ENCODE measurements at places on chromosomes 11 and 22.

GRCh38 chr11:72223615-72224563, 678 bp upstream of the INPPL1 start:
- peak; percentile 30 for DNase-seq

DNA sequence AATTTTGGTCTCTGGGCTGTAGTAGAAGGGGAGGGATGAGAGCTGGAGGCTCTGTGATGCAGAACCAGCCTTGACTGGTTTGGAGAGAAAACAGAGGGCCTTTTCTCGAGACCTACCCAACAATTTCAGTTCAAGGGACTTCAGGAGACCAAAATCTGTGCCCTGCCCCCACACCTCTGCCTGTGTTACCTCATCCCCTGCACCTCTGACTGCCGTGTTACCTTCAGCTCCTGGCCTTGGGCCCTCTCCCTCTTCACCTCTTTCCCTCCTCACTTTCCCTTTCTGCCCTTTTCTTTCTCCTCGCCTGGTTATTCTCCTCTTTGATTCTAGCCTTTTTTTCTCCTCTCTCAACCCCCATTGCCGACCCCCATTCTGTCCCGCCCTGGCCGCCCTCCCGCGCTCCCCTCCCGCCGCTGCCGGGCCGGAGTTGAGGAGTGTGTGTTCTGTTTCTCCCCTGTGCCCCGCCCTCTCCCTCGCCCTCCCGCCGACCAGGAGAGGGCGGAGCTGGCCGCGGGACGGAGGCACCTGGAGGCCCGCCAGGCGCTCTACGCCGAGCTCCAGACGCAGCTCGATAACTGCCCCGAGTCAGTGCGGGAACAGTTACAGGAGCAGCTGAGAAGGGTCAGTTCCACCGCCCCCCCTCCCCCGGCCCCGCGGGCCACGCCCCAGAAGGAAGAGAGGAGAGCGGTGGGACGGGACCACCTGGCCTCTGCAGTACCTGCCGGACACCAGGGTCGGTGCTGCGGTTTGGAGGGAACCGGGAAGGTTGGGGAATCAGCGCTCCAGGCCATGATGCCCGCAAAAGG, 27.2 kb downstream of the PHLDB1 start:
- DNase-seq = no peak

GRCh38 chr22:36816636-36817524, at the start of gene PVALB:
Gene PVALB, minus strand, starts transcription at chr22:36817035. Its CDS starts 30 bp downstream, at chr22:36817005.
- no peak for DNase-seq

DNA sequence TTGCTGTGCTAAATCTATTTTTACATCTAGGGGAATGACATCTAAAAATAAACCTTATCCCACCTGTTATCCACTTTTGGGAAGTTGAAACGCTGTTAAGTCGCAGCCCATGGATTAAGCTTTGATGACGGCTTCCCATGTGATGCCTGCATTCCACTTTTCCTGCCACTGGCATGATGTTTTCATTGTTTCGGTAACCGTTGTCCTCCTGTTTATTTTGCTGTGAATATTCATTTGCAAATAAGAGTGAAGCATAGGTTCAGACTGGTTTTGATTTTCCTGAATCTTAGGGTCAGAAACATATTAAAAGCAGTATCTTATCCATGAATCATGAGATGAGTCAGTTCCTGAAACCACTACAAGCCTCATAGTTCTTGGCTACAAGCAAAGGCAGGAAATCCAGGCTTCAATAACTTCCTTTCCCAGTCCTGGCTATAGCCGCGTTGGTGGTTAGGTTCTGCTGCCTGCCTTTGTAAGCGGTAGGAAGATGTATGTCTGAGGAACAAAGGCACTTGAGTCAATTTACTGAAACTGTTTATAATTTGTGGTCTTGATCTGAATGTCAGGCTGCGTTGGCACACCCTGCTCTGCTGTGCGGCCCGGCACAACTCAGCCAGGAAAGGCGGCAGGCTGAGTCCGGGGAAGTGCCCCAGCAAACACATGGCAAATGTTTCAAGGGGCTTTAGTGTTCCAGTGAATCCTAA, 19.4 kb downstream of the TEAD1 start:
- no peak for DNase-seq

DNA sequence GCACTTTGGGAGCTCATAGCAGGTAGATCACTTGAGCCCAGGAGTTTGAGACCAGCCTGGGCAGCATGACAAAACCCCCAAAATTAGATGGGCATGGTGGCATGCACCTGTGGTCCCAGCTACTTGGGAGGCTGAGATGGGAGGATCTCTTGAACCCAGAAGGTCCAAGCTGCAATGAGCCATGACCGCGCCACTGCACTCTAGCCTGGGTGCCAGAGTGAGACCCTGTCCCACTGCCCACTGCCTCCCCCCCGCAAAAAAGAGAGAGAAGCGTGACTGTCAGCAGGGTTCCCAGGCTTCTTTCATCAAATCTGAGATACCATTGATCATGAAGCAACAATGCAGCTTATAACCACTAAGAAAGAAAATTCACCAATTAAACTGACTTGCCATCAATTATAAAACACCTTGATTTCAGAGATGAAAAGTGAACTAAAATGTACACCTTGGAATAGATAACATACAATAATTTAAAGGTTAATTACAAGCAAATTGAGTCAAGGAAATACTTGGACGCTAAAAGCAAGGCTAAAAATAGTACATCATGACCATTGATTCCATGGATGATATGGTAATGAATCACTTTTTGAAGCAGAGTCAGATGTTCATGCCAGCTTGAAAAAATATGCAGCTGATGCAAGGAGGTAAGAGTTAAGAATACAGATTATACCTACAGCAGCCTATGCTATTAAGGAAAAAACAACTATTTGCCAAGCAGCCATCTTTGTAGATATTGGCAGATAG, 90.8 kb upstream of the ALKBH3 start:
- DNase-seq = no peak

- DNase-seq = no peak
Observed at GRCh38 chr22:45103756-45104155, 60.0 kb upstream of the NUP50 start.

GRCh38 chr22:26753125-26753862, 95.9 kb downstream of the MIAT start:
- DNase-seq = no peak

GRCh38 chr22:21739828-21740377, 4.3 kb upstream of the YPEL1 start:
- no peak for DNase-seq

DNA sequence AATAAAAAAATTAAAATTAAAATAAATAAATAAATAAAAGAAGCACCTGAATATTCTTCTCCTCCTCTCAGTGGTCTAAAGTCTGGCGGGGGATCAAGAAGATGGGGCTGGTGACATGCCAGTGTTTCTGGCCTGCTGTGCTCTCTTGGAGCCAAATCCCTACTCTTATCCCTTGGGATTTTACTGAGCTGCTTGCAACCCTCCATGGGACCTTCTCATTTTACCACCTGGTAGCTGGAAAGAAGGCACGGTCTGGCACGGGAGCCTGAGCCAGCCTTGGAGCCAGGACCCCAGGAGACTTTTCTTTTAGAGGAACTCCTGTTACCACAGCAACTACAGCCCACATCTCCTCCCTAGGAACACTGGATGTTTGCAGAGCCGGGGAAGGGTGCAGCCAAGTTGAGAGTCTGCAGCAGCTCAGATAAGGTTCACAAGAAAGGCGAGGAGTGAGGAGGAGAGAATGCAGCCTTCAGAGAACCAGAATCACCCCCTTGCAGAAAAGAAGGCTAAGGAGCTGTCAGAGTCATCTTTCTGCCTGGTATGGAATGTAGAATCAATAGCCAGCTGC, 21.4 kb downstream of the CD6 start:
- DNase-seq = no peak

DNA sequence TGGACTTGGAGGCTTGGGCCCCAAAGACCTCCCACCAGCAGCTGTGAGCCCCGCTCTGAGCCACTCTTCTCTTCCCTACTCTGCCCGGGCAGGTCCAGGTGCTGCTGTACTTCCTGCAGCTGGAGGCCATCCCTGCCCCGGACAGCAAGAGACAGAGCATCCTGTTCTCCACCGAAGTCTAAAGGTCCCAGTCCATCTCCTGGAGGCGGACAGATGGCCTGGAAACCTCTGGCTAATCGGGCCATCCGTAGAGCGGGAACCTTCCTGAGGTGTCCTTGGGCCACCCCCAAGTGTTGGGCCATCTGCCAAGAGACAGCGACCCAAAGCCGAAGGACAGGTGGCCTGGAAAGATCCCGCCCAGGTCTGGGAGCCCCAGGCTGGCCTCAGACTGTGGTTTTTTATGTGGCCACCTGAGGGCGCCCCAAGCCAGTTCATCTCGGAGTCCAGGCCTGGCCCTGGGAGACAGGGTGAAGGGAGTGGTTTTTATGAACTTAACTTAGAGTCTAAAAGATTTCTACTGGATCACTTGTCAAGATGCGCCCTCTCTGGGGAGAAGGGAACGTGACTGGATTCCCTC, 135.1 kb downstream of the BCR start:
- peak; percentile 24 for DNase-seq

- DNase-seq = no peak
Observed at GRCh38 chr22:49755631-49756001, 72.1 kb downstream of the BRD1 start.

DNA sequence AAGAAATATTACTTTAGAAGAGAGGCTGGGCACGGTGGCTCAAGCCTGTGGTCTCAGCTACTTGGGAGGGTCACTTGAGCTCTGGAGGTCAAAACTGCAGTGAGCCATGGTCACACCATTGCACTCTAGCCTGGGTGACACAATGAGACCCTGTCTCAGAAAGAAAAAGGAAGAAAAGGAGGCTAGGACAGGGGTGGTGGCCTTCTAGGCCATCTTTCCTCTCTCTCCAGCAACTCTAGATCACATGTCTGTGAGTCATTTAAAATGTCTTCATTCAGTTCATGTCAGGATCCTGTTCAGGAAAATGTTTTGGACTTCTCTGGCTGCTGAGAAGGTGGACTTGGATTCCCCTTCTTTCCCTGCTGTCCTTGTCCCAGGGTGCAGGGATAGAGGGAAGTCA, 53.3 kb downstream of the PPFIA1 start:
- DNase-seq = no peak

GRCh38 chr11:67250059-67251043, 15.9 kb upstream of the GRK2 start:
- DNase-seq = no peak

DNA sequence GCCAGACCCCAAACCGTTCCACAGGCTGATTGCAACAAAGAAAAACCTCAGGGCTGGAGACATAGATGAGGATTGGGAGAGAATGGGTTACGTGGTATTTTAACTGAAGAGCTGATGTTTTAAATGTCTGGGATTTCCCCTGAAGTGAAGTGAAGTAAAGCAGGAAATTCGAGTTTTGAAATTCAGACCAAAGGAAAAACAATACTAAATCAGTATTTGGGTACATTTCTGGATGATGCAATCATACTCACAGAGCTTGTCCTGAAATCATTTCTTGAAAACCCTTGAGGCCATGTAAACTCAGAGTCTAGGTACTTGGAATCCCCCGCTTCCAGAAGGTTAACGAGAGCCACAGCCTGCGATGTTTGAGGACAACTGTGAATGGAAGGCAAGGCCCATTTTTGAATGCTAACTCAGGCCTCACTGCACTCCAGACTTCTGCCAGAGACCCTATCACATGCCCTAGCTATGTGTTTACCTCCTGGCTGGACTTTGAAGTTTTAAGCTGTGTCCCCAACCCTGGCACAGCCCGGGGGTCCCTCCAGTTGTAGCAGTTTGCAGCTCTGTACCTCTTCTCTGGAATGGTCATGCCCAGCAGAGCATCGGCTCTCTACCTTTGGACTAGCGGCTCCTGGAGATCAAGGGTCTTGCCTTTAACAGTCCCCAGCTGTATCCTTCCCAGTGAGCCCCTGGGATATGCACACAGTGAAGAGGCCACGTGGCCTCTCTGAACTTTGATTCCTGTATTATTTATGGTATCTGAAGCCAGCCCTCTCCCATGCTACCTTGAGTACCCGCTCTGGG, 5.4 kb upstream of the FTH1 start:
- no peak for DNase-seq

DNA sequence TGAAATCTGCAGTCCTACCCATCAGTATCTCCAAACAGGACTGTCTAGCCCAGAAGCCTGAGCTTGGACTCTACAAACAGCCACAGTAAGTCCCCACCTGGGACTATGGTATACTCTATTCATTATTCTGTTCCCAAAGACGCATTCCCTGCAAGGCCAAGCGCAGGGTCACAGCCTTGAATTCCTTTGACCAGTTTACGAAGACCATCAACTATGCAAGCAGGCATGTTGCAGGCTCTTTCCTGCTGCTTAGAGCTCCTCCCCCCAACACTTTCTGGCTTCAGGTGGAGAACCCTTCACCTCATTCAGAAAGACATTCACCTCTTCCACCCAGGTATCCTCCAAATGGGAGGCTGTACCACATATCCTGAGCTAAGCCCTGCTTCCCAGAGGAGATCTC, 62.5 kb downstream of the TIMP3 start:
- no peak for DNase-seq

- no peak for DNase-seq
Observed at GRCh38 chr11:118079491-118079890, 2.6 kb downstream of the TMPRSS4 start.

- no peak for DNase-seq
Observed at GRCh38 chr11:46112961-46113607, 8.2 kb downstream of the PHF21A start.

DNA sequence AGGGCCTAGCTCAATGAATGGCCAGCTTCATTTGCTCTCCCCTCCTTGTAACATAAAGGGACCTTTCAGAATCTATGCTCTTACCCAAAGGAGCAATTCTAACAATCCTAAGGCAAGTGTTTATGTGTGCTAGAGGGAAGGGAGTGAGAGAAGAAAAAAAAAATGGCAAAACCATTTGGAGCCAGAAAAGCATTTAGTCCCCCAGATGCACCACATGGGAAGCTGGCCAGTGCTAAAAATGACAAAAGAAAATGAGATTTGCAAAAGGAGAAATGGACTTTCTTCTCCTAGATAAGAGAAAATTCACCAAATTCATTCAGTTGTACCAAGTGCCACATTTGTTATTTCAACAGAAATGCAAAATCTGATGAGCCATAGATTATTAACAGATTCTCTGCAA, 52.8 kb downstream of the SERGEF start:
- DNase-seq = no peak

- no peak for DNase-seq
Observed at GRCh38 chr11:87453531-87454089, 415.9 kb downstream of the TMEM135 start.

GRCh38 chr22:50008151-50009040, 4.2 kb downstream of the IL17REL start:
- no peak for DNase-seq

- no peak for DNase-seq
Observed at GRCh38 chr11:14388352-14388751, 29.4 kb upstream of the RRAS2 start.

DNA sequence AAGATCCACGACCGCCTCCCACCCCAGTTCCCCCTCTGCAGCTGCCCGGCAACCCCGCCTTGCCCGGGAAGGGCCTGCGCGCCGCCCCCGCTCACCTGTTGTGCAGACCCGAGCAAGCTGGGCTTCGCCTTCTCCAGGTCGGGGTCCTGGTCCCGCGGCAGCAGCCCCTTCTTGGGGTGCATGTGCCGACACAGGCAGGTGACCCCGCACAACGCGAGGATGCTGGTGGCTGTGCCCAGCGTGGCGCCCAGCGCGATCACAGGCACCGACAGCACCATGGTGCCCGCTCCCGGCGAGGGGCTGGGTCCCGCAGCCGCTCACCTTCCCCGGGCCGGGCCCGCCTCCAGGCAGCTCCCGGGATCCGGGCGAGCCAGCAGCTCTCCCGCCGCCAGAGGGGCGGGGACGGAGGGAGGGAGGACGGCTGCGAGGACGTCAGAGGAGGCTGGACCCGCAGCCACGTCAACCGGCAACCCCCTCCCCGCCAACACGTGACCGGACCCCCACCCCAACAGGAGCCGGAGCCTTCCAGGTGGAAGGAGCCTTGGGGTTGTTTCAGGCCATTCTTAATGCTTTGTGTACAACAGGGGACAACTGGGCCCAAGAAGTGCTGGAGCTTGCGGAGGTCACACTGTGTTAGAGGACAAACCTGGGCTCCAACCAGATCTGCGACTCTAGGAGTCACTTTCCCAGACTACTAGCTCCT, at the start of gene SYT13:
TSS of gene SYT13 (minus strand) at position 412 of the 703 bp plus-strand sequence. CDS start at position 278, 134 bp downstream.
- DNase-seq = no peak
